HS-27A (cell line): ENCODE measurements at places on chromosomes 7 and 10.

DNA sequence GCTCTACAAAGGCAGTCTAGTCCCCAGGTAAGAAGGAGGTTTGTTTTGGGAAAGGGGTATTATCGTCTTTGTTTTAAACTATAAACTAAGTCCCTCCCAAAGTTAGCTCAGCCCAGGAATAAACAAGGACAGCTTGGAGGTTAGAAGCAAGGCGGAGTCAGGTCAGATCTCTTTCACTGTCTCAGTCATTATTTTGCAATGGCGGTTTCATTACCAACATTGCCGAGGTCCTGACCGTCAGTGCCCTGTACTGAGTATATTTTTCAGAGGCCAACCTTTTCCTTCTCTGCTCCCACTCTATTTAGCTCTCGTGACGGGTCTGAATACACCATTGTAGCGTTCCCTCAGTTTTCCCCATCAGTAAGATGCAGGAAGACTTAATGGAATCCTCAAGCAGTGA lies 184.5 kb downstream of the PRKCQ start:
- no peak for DNase-seq

DNA sequence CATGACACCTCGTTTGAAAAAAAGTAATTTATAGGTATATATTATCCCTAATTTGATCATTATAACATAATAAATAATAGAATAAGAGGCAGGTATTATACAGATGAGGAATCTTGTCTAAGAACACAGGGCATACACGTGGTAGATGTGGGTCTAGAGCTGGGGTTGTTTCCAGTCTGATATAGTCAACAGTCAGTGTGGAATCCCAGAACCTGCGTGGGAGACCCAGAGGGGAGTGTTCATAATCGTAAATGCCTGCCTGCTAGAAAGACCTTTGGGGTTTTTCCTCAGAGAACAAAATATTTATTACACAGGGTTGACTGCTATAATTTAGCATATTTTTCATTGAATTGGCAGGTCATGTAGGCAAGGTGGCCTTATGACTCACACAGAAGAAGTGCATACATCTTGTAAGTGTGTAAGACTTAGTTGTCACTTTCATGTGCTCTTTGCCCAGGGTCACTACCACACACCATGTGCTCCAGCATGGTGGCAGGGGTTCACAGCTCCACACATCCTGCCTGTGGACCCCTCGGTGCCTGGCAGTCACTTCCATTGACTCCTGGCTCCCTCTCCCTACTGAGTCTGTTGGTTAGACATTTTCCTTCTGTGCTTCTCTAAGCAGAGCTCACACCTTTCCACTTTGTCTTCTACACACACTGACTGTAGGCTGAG lies 94.9 kb upstream of the IKZF1 start:
- no peak for DNase-seq

DNA sequence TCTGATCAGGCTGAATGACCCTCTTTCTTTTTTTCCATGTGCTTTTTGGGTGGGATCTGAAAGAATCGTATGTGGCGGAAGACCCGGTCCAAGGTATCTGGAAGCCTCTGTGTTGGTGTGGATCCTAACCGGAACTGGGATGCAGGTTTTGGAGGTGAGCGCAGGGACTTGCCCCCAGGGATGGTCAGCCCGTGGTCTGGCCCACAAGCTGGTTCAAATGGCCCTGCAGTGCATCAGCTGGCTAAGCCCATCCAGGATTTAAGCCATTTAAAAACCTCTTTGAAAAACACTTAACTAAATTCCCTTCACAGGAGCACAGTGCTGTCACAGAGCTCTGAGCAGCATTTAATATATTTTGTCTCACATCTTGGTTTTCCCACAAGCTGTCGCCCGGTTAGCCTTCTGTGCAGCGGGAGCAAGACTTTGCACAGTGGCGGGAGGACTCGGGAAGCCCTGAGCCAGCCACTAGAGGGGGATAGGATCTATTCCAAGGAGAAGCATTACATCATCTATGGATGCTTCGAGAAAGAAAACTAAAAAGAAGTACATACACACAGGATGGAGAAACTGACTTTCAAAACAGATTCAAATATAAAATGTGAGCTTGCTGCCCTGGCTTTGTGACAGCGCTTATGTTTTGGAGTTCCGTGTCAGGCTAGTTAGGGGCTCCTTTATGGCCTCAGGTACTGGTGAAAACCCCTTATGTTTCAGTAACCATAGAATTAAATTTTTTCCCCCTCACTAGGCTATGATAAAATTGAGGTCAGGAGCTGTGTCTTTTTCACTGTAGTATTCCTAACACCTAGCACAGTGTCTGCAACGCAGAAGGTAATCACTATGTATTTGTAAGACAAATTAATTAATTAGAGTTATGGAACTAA lies 11.3 kb downstream of the CPA2 start:
- no peak for DNase-seq

- no peak for DNase-seq
Observed at GRCh38 chr10:74593470-74593869, 232.9 kb upstream of the KAT6B start.

- no peak for DNase-seq
Observed at GRCh38 chr7:3179456-3179855, 121.6 kb upstream of the SDK1 start.

- no peak for DNase-seq
Observed at GRCh38 chr10:49351669-49352068, 44.2 kb downstream of the DRGX start.

GRCh38 chr10:79487296-79488194 lies 24.8 kb upstream of the EIF5AL1 start:
- DNase-seq = peak; percentile 23

DNA sequence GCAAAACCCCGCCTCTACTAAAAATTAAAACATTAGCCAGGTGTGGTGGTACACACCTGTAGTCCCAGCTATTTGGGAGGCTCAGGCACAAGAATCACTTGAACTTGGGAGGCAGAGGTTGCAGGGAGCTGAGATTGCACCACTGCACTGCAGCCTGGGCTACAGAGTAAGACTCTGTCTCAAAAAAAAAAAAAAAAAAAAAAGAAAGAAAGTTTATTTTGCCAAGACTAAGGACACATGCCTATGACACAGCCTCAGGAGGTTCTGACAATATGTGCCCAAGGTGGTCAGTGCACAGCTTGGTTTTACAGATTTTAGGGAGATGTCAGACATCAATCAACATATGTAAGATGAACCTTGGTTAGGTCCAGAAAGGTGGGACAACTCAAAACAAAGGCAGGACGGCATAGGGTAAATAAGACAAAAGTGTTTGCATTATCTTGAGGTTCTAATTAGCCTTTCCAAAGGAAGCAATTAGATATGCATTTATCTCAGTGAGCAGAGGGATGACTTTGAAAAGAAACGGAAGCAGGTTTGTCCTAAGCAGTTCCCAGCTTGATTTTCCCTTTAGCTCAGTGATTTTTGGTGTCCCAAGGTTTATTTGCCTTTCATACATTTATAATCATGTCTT lies 20.7 kb upstream of the OTUD1 start:
- DNase-seq = no peak

- no peak for DNase-seq
Observed at GRCh38 chr10:122269059-122269687, 1.9 kb upstream of the BTBD16 start.

DNA sequence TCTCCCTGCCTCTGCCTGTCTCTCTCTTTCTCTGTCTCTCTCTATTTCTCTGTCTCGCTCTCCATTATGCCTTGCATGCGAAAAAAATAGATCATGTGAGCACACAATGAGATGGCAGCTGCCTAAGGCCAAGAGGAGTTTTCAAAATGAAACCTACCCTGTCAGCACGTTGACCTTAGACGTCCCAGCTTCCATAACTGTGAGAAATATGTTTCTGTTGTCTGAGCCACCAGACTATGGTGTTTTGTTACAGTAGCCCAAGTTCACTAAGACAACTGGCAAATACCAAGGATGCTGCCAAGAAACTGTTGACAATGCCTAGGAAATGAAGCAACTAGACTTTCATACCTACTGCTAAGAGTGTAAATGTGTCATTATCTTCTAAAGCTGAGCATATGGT lies 70.6 kb upstream of the PLXDC2 start:
- DNase-seq = no peak

DNA sequence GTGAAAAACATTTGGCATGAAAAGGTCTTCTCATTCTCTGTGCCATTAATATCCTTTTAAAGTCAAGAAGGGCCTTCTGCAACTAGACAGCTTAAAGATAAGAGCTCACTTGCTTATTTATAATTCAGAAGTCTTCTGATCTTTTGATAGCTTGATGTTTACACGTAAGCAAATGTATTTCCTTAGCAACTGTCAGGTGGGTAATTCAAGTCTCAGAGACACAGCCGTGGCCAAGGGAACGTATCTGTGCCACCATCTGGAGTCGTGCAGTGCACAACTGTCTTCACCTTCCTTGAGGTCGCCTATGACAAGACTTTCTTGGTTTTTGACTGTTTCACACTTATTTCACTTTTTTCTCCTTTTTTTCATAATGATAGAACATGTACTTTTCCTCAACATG lies 4.0 kb upstream of the NEBL start:
- no peak for DNase-seq

DNA sequence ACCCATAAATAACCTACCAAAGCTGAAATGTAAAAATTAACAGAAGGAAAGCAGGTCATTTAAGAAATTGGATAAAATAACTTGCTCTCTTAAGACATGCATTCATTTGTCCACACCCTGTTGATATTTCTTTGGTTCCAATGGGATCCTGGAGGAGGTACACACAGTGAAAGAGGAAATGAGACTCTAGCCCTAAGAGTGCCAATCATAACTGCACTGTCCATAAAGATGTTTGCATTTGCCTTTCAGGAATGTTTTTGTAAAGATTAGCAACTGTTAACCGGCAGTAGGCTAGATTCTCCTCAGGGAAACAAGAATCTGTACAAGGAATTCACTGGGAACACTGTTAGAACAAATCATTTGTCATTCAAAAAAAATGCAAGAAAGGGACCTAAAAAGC lies 61.0 kb downstream of the MEOX2 start:
- DNase-seq = no peak

DNA sequence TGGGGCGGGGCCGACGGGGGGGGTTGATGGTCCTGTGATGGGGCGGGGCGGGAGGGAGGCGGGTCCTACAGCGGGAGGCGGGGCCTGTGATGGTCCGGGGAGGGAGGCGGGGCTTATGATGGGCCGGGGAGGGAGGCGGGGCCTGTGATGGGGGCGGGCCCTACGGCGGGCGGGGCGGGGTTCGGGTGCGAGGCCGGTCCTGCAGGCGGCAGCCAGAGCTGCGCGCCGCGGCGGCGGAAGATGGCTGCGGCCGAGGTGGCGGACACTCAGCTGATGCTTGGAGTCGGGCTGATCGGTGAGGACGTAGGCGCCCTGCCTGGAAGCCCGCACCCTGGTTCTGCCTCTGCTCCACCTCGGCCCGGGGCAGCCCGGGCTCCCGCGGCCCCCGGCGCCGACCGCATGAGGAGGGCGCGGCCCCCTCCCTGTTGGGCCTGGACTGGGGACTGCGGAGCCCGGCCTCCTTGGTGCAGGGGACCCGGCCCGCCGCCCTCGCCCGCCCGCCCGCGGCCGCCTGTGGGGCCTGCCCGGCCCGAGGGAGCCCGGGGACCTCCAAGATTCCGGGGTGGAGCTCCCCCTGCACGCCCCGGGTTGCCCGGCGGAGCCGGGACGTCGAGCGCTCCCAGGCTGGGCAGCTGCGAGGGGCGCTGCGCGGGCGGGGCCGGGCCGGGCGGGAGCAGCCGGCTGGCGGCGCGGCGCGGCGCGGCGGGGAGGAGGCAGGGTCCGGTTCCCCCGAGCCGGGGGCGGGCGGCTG lies at the start of gene DENND10:
Gene DENND10, plus strand, starts transcription at position 211 of the 751 bp plus-strand sequence. Its CDS starts 30 bp downstream, at position 241.
- DNase-seq = no peak

- no peak for DNase-seq
Observed at GRCh38 chr10:91590142-91590903, 42.5 kb downstream of the PPP1R3C start.

DNA sequence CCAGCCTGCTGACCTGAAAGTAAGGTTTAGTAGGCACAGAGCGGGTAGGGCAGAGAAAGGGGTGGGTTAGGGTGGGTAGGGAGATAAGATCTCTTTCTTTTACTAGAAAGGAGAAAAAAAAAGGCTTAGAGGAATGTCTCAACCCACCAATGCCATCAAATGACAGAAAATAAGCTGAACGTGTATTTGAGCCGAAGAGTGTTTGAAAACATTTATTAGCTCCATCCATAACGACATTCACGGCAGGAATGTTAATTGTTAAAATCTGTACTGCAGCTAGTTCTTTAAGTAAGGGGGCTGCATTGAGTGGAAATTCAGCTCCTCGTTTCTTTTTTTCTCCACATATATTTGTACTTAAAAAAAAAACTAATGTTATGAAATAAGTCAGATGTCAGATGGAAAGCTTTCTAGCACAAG lies 63.7 kb upstream of the ARID5B start:
- no peak for DNase-seq

- DNase-seq = no peak
Observed at GRCh38 chr10:77667426-77668324, 30.1 kb upstream of the KCNMA1 start.

GRCh38 chr7:83524277-83525075 lies 124.5 kb downstream of the SEMA3E start:
- no peak for DNase-seq

DNA sequence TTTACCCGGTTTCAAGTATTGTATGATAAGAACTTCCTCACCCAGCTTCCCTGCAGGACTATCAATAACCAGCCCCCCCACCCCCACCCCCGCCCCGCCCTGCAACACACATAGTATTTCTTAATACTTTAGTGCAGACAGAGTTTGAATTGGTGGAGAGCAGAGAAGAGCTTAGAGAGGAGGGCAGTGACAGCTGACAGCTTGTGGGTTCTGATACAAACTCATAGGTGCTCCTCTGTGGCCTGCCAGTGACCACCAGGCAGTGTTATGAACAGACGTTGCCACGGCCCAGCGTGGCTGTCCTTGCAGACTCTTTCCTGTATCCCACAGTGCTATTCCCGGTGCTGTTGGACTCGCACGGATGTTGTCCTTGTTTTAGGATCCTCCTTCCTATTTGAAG lies 186.9 kb upstream of the ADO start:
- no peak for DNase-seq

GRCh38 chr10:130816116-130816901 lies 495.2 kb downstream of the TCERG1L start:
- no peak for DNase-seq

GRCh38 chr7:27324246-27324645 lies 81.6 kb downstream of the EVX1 start:
- DNase-seq = no peak

DNA sequence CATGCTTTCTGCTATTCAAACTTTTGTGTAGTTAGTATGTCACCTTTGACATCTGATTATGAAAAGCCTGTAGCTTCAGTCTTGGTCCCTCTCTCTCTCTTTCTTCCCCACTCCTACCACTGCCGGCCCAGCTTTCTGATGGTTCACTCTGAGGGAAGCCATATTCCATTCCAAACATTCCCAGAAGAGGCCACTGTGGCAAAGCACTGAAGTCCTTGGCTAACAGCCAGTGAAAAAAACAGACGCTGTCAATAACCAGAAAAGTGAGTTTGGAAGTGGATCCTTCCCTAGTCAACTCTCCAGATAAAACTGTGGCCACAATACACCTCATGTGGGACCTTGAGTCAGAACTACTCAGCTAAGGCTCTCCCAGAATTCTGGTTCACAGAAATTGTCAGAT lies 950.7 kb upstream of the PHF14 start:
- DNase-seq = no peak

DNA sequence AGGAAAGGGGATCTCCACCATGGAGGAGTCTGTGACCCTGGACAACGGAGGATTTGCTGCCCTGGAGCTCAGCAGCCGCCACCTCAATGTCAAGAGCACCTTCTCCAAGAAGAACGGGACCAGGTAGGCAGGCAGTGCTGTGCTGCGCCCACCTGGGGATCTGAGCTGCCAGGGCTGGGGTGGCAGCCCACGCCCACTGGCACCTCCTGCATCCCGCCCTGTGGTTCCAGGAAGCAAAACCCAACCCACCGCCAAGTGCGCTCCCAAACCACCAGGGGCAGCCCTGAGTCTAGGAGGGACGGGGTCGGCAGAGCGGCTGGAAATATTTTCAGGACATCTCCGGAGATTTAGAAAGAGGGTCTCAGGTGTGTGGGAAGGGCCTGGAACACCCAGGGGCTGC lies 440.3 kb upstream of the FOXK1 start:
- no peak for DNase-seq
